AG08395 (cell line): ENCODE measurements at places on chromosomes 4 and X.

DNA sequence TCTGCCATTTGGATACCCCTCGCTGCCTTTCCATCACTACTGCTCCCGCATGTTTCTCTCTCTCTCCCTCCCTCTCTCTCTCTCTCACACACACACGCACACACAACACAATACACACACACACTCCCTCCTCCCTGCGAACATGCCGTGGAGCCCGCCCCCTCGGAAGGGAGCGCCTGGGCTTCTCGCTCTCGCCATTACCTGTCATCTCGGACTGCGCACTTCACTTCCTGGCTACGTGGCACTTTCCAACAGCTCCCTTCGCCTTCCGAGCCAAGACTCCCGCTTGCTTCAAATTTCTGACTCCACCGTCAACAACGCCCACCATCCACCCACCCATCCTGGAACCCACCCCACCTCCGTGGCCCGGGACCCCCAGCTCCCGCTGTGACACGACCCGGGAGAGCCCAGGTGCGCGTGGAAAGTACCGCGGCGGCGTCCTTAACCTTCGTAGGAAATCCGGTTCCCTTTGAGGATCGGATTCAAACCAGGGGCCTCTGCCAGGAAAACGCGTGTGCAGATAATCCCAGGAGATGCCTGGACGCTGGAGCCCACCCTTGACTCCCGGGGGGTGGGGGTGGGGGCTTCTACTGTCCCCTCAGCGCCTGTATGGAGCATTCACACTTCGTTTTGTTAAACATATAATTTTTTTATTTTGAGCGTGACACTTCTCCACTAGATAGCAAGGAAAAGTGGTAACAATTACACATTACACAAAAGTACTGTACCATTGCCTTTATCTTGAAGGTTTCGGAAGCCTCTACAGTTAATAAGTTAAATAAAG, 12.5 kb downstream of the ARX start:
- DNase-seq, result no peak

GRCh38 chr4:182764137-182764536, 153.0 kb downstream of the DCTD start:
- peak; percentile 10 for DNase-seq

DNA sequence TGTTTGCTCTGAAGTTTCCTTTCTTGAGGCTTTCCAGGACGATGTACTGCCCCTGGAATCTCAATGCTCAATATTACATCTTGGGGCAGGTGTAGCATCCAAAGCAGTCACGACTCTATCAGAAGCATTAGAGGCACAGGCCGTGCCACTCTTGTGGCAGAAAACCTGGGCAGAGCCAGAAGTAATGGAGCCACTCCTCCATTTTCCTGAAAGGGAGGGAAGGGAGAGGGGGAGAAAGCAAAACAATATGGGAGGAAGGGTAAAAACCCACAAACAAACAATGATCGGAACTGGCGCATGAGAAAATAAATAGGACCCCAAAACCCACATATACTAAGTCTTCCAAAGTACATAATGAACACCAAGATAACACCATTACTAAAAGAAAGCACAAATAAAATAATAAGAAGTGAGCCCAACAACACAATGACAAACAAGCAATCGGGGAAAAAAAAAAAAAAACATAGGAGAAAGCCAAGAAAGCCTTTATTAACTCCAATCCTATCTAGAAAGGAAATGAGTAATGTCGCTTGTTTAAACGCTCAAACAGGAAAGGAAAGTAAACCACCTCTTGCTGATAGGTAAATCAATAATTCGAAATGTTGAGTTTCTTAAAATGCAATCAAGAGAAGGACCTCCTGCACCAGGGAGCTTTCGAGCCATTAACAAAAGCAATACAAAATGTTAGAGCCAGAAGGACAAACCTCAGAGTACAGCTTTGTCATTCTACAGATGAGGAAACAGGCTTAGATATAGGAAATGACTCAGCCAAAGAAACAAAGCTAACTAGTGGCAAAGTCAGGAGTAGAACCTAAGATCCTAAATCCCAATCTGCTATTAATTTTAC, 117.4 kb downstream of the ATRX start:
- DNase-seq, result peak; percentile 11

- no peak for DNase-seq
Measured at GRCh38 chr4:183861426-183861825, 43.7 kb upstream of the STOX2 start.

GRCh38 chrX:110402850-110403221, 44.2 kb downstream of the RTL9 start:
- DNase-seq, result no peak
